ENCODE measurements at places on chromosomes 6 and 20.

- no peak for DNase-seq
- H3K4me3 ChIP-seq = no peak overlapping the region
- H3K27me3 ChIP-seq = no peaks in the 10 kb centered on the region
- no peak overlapping the region for H3K27ac ChIP-seq
- H3K4me1 ChIP-seq = no peaks in the 10 kb centered on the region
Measured at GRCh38 chr20:58800134-58800871, 50.4 kb downstream of the GNAS-AS1 start.

DNA sequence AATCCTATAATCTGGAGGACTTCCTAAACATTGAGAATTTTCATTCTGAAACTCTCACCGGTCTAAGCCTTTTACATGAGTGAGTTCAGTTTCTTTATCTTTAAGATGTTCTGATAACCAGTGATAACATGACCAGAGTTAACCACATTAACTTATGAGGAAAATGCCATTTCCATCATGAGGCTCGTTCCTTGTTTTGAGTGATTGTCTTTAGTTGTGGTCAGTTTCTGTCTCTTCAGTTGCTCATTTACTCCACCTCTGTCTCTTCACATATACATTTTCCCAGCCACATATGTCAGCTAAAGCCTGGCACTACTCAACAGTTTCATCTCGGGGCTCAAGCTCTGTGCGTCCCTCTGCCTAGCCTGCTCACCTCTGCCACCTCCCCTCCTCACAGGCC lies 70.4 kb downstream of the JAG1 start:
- H3K36me3 ChIP-seq = no peaks in the 10 kb centered on the region
- H3K27ac ChIP-seq = no peak overlapping the region

DNA sequence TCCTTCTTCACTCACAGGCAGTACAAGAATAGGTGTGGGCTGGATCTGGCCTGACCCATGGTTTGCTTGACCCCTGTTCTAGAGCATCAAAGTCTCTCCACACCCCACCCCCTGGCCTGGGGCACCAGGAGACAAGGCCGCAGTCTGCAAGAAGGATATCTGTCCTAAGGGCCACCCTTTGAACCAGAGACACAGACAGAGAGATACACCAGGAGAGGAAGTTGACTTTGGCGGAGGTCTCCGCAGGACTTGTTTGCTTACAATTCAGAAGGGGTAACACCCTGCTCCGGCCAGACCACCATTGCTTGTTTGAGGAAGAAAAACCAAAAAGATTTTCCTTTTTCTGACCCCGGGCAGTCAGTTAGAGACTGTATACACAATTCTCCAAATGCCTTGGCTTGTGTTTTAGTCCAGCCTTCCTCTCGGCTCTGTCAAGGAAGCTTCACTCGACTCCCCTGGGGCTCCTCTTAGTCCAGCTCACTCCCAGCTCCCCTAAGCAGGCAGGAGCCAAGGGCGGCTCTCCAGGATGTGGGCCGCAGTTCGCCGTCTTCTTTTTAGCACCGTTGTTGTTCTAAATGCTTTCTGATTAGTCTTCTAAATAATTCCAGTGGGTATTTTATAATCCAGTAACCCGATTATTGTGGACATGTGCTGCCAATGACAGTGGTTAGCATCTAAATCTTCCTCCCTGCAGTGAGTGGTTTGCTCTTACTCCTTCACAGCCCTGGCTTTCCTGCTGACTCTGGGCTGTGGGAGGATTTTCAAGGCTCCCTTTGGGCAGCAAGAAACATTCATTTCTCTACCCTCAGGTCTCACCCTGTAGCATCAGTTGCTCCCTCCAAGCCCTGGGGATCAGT lies 58.6 kb upstream of the MRPS10 start:
- DNase-seq = no peak
- peaks cover 34% of the 10 kb centered on the region for H3K4me1 ChIP-seq
- no peak overlapping the region for H3K27ac ChIP-seq
- H3K4me3 ChIP-seq = no peak overlapping the region

- H3K4me3 ChIP-seq = no peak overlapping the region
- no peaks in the 10 kb centered on the region for H3K36me3 ChIP-seq
- no peaks in the 10 kb centered on the region for H3K4me1 ChIP-seq
- no peak overlapping the region for H3K27ac ChIP-seq
Measured at GRCh38 chr6:107965746-107966145, 7.7 kb upstream of the SEC63 start.

DNA sequence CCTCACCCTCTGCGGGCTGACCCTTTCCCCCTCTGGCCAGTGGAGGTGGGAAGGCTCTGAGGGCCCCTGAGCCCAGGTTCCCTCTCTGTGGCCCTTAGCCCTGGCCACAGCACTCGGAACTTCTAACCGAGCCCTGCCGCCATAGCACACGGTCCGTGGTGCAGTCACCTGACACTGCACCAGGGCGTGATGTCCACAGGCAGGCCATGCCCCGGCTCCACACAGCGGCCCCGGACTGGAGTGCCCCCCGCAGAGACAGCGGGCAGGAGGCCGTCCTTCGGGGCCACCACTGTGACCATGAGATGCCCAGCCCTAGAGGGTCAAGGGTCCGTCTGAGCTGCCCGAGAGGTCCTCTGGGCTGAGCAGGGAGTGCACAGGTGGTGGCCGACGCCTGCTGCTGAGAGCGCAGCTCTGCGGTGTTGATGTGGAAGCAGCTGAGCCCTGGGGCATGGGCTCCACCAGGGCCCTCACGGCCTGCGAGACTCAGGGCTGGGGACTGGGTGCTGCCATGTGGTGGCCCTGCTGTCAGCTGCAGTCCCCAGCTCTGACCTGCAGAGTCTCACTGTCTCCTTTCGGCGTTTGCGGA lies 11.2 kb upstream of the BHLHE23 start:
- no peaks in the 10 kb centered on the region for H3K27me3 ChIP-seq
- H3K27ac ChIP-seq = no peak overlapping the region
- H3K36me3 ChIP-seq = no peaks in the 10 kb centered on the region
- H3K4me3 ChIP-seq = no peak overlapping the region
- no peaks in the 10 kb centered on the region for H3K4me1 ChIP-seq
- DNase-seq = no peak

DNA sequence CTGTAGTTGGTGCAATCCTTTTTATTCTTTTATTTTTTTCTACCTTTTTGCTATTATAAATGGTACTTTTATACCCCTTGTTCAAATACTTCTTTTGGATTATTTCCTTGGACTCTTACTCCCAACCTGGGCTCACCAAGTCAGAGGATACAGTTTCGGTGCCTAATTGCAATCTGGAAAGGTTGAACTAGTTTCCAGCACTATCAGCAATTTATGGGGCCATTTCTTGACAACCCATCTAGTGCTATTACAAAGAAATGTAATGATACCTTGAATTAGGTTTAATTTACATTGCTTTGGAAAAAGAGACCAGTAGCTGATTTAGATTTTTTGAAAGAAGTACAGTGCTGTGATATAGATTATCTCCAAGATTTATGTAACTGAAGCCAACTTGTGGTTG lies 5.2 kb downstream of the PTPRA start:
- no peaks in the 10 kb centered on the region for H3K36me3 ChIP-seq
- H3K27ac ChIP-seq = no peak overlapping the region

GRCh38 chr6:44381739-44382138 lies 5.8 kb upstream of the CDC5L start:
- no peak overlapping the region for H3K4me3 ChIP-seq
- H3K27me3 ChIP-seq = no peaks in the 10 kb centered on the region
- H3K27ac ChIP-seq = no peak overlapping the region
- DNase-seq = no peak
- H3K36me3 ChIP-seq = no peaks in the 10 kb centered on the region
- H3K4me1 ChIP-seq = peaks cover 2% of the 10 kb centered on the region

GRCh38 chr6:130229645-130230044 lies 6.9 kb upstream of the SAMD3 start:
- H3K4me3 ChIP-seq = no peak overlapping the region
- no peak overlapping the region for H3K27ac ChIP-seq
- DNase-seq = no peak
- H3K27me3 ChIP-seq = no peaks in the 10 kb centered on the region

DNA sequence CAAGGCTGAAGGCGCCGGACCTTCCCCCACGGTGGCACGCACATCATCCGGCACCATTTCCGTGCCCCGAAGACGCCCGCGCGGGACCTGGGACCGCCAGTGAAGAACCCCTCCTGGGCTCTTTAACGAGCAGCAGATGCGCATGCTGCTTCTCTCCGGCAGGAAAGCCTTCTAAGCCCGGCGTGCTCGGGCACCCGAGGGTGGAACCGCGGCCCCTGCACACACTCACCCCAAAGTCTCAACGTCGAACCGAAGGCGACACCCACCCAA lies 240 bp downstream of the FOXQ1 start:
- no peaks in the 10 kb centered on the region for H3K36me3 ChIP-seq
- H3K27ac ChIP-seq = no peak overlapping the region
- no peak for DNase-seq
- H3K4me1 ChIP-seq = peaks cover 10% of the 10 kb centered on the region

DNA sequence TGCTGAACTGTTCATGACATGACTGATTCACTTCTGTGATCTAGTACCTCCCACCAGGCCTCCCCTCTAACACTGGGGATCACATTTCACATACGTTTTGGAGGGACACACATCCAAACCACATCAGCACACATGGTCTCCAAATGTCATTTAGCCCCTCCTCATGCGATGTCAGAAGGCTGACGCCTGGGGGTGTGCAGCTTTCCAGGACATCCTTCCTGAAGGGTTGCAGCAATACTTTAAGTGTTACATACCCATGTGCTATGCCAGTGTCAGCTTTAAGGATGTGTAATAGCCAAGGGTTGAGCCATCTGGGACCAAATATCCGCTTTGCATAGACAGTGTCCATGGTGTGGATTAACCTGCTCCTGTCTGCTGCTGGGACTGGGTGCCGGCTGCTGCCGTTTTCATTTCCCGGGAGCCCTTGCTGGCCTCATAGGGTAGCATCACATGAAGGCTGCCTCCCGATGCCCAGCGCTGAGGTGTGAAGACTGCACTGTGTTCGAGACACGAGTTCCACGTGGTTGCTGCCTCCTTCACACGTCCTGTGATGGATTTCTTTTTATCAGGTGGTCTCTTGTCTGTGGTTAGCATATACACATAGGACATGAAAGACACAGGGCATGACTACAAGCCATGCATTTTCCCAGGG lies 219.0 kb downstream of the THBS2 start:
- no peaks in the 10 kb centered on the region for H3K27me3 ChIP-seq
- no peak for DNase-seq
- no peaks in the 10 kb centered on the region for H3K4me1 ChIP-seq
- H3K27ac ChIP-seq = no peak overlapping the region
- H3K36me3 ChIP-seq = no peaks in the 10 kb centered on the region
- no peak overlapping the region for H3K4me3 ChIP-seq

- no peaks in the 10 kb centered on the region for H3K36me3 ChIP-seq
- H3K4me1 ChIP-seq = no peaks in the 10 kb centered on the region
- no peak overlapping the region for H3K27ac ChIP-seq
Measured at GRCh38 chr6:39263303-39264037, 34.2 kb upstream of the KCNK5 start.
